ENCODE measurements at places on chromosomes 16 and 17.

DNA sequence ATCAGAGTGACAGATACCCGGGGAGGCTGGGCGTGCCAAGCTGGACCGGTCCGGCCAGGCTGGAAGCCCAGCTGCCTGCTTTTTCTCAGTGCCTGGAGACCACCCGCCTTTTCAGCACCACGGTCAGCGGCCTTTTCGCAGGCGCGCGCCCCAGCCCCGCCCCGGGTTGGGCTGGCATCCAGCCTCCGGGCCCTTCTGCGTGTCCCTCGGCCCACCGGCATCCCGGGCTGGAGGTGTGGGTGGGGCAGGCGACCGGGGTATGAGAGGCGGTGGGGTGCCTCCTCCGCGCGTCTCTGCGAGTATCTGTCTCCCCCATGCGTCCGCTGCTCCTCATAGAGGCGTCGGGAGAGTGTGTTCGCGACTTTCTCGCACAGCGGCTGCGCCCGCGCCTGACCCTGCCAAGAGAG is 102.5 kb downstream of the MRM1 start:
- DNase-seq = peak; percentile 54

GRCh38 chr17:19716108-19717030 is at the start of gene SLC47A2:
Gene SLC47A2, minus strand, starts transcription at chr17:19716584. Its CDS starts 29 bp downstream, at chr17:19716555.
- DNase-seq = no peak

DNA sequence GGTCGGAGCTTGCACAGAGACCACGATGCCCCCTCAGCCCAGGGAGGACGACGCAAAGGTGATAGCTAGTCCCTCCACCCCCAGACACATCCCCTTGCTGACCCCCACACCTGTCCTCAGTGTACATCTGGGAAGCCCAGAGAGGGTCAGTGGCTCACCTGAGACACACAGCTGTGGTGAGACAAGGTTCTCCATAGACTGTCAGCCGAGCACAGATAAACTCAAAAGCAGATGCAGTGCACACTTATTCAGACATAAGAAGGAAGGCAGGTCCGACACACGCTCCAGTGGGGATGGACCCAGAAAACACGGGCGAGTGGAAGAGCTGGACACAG is 19.6 kb downstream of the CBFA2T3 start:
- no peak for DNase-seq

DNA sequence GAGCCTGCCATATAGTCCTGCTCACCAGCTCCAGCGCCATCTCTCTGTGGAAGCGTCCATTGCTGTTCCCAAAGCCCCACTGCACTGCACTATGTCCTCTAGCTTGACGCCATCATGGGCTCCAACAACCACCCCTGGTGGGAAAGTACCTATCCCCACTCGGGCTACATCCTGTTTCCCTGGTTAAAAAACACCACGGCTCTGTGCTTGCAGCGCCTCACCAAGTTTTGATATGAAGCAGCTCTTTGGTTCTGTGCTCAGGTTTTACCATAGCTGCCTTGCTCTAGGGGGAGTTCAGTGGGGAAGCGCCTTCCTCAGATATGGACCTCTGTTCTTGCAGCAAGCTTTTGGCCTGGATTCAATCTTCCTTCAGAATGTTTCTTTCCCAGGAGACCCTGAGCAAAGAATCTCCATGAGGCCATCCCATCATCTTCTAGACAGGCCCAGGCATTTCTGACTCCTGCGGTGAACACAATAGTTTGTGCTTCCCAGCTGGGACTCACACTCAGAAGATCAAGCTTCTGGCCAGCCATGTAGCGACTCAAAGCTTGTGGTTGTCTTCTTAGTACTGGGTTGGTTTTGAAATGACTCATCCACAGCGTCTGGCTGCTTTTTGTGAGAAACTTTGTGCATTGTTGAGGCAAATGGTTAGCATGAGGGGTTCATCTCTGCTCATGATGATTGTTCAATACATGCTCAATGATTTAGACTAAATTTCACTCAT is 39.5 kb downstream of the DYNLRB2 start:
- peak; percentile 69 for DNase-seq

DNA sequence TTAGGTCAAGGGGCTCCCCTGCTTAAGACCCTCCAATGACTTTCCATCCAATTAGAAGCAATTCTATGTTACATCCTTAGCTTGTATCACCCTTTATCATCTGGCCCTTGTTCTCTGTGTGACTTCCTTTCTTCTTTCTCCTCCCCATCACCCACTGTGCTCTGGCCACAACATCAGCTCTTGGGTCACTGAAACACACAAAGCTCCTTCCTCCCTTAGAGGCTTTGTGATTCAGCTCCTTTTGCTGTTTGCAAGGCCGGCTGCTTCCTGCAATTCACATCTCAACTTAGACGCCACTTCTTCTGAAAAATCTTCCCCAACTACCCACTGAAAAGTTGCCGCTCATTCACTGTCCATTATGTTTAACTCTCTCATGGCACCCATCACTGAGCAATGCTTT is 130.9 kb upstream of the CACNG3 start:
- no peak for DNase-seq

GRCh38 chr17:65550075-65550662 is 11.3 kb downstream of the AXIN2 start:
- no peak for DNase-seq

GRCh38 chr17:788551-788950 is 6.4 kb downstream of the MRM3 start:
- DNase-seq = no peak

DNA sequence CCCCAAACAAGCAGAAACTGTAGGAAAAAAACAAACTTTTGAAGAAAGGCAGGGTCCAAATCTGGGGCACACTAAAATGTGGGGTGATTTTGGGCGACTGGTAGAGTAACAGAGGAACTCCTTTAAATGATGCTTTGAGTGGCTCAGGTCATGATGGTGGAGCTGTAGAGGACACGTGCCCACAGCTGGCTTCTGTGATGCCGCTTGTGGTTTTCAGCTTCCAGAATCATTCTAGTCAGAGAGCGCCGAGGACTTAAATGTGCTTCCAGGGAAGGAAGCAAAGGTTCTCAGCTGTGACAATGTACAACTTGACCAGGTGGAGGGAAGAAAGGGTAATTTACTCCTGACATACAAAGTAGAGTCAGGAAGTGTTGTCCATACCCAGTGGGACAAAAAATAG is 162.4 kb downstream of the LGALS9B start:
- DNase-seq = no peak

- no peak for DNase-seq
Observed at GRCh38 chr16:51172368-51172767, 21.3 kb upstream of the SALL1 start.

GRCh38 chr16:79869304-79870015 is 268.9 kb upstream of the MAF start:
- no peak for DNase-seq

DNA sequence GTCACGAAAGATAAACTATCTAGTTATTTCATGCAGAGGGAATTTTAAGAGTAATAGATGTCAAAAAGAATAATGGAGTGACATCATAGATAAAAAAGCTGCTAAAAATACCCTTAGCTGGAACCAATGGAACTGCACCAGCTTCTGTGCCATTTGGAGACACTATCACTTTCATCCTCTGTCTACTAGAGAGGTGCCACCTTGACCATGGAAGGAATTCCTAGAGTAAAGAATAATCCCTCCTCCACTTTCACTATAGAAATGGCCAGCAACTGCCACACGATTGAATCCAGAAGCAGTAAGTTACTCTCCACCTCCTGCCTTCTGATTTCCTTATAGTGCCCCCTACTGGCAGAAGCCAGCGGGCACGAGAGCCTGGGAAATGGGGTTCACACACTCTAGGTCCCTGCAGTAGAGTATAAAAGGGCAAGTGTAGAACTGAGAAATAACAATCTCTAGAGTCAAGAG is 2.8 kb upstream of the ALDH3A2 start:
- DNase-seq = peak; percentile 69

- no peak for DNase-seq
Observed at GRCh38 chr16:68575082-68575481, 36.0 kb downstream of the ZFP90 start.

- no peak for DNase-seq
Observed at GRCh38 chr16:81809567-81809966, 30.5 kb downstream of the PLCG2 start.

GRCh38 chr17:30271102-30271501 is 20.6 kb downstream of the BLMH start:
- no peak for DNase-seq

DNA sequence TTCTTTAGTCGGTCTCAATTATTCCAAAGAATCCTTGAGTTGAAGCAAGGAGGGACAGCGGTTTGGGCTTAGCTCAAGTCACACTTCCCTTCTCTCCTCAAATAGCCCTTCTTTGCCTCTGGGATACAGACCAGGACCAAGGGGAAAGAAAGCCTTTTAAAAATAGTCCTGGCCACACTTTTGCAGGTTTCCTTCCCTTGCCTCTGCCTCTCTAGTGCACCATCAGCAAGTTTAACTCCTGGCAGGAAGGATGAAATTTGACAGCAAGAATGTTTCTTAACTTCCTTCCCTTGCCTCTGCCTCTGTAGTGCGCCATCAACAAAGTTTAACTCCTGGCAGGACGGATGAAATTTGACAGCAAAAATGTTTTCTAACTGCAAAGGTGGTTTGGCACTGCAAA is 7.2 kb upstream of the G6PC1 start:
- no peak for DNase-seq

GRCh38 chr17:8029121-8029520 is 9.7 kb upstream of the ALOX15B start:
- DNase-seq = no peak

GRCh38 chr17:2125013-2125535 is 70.2 kb downstream of the HIC1 start:
- no peak for DNase-seq

- DNase-seq = no peak
Observed at GRCh38 chr17:77467521-77467920, 326.8 kb downstream of the SEC14L1 start.

DNA sequence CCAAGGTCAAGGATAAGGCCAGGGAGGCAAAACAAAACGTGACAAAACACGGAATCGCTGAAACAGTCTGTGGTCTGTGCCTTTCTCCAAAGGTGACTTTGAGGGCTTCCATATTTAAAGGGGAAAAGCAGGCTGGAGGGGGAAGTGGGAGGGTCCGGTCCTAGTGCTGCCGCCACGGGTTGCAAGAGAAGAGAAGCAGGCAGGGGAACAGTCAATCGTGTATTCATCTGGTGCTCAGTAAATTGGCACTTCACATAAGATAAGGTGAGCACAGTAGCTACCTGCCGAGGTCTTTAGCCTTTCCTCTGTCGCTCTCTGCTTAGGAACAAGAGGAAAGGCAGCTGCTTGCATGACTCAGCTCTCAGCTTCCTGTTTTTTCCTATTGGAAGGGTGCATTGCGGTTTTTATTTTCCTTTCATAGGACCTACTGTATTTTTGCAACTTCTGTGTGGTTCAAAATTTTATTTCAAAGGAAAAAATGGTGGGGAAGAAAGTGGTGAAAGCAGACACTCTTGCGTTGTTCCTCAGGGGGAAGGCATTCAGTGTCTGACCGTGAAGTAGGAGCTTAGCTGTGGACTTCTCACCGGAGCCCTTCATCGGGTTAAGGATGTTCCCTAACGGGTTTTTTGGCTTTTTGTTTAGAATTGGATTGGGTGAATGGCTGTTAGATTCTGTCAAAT is 7.1 kb upstream of the LGALS3BP start:
- DNase-seq = no peak

DNA sequence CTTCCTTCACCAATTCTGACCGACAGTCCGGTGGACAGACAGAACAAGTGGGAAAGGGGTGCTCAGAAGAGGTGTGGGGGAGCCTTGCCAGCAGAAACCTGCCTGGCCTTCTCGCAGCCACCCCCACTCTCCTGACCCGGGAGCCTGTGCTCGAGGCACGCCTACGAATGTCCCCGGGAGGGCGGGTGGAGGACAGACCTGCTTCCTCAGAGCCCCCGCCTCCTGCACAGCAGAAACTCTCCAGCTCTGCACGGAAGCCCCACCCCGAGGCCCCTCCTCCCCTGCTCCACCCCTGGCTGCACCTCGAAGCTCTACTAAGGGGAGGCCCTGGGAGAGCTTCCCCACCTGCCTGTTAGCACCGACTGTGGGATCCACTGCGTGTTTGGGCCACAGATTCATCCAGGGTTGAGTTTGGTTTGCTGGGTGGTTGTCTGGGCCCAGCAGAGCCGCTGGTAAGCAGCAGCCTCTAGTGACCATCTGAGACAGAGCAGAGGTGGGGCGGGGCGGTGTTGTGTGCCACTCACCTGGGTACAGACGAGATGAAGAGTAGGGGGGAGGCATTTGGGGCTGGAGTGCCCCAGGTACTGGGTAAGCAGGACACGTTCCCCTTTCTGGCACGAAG is 6.2 kb downstream of the TAF1C start:
- DNase-seq = no peak

DNA sequence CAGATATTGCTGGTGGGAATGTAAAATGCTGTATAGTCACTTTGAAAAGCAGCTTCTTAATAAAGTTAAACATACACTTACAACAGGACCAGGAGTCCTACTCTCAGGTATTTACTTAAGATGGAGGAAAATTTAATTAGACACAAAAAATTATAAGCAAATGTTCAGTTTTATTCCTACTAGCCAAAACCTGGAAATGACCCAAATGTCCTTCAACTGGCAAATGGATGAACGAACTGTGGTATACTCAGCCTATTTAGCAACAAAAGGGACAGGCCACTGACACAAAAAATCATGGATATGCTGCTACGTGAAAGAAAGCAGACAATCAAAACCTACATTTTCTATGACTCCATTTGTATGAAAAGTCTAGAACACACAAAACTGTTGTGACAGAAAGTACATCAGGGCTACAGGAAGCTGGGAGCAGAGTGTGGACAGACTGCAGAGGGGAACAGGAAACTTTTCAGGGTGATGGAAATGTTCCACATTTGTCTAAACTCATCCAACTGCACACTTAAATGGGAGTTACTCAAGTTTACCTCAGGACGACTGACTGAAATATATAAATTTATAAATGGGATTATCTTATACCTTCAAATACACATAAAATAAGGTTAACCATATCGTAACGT is 49.3 kb upstream of the MNT start:
- DNase-seq = no peak

DNA sequence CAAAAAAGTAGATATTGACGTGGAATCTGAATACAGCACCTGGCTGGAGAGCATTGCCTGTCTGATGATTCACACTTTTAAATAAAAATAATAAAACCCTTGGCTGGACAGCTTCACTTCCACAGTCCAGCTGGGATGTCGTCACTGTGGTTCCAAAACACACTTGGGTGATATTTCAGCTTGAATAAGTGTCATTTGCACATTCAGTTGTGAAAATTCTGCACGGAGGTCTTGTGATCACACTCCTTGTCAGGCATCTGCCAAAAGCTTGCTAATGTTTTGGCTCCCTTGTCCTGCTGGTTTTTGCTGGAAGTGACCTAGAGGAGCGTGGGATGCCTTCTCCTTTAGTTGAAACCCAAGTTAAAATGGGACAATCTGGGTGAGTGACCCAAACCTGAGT is 60.7 kb downstream of the PCTP start:
- no peak for DNase-seq
